Activated CD8-positive, alpha-beta memory T cell treated with anti-CD3 and anti-CD28 coated beads for 1 hour (primary cell): ENCODE measurements at places on chromosomes 6 and 20.

GRCh38 chr6:34103321-34103720, 42.6 kb downstream of the GRM4 start:
- DNase-seq, result no peak

DNA sequence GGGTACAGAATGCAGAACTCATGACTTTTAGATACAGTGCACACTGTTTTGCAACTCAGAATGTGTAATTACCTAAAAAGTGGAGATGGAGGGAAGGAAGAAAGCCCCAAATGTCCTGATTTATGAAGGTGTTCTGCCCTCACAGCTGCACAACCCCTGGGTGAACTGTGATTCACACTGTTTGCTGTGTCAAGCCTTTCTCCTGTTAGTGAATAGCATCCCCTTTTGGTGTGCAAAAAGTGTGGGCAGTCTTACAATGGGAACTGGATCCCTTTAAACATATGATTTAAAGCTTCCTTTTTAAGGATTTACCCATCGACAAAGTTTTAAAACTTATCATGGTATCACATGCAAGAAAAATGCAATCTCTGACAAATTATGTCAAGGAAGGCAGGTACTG, 633.4 kb upstream of the EPHA7 start:
- DNase-seq, result no peak

DNA sequence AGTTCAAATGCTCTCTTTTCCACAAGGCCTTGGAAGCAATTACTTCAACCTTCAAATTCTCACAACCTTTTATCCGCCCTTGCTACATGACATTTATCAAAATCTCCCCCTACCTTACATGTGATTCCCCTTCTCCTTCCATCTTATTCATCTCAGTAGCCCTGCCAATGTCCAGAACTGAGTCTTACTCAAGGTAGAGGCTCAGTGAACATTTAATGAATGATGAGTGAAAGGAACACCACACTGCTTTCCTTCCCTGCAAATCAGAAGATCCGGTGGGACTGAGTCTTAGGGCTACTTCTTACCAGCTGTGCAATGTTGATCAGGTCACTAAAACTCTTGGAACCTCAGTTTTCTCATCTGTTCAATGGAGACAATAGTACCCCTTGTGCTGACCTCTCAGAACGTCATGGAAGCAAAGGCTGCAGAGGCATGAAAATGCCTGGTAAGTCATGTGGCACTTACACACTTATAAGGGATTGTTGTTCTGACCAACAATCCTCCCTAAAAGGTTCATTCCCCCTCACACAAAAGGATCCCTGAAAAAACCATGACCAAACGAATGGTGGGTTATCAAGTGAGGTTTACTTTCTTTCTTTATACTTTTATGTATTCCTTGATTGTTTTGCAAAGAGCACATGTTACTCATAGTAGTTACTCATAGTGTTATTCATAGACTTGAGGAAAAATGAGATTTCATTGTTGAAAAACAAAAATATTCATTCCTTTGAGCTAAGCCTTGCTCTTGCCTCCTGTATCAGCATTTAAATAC, 6.5 kb downstream of the MDGA1 start:
- DNase-seq, result no peak

DNA sequence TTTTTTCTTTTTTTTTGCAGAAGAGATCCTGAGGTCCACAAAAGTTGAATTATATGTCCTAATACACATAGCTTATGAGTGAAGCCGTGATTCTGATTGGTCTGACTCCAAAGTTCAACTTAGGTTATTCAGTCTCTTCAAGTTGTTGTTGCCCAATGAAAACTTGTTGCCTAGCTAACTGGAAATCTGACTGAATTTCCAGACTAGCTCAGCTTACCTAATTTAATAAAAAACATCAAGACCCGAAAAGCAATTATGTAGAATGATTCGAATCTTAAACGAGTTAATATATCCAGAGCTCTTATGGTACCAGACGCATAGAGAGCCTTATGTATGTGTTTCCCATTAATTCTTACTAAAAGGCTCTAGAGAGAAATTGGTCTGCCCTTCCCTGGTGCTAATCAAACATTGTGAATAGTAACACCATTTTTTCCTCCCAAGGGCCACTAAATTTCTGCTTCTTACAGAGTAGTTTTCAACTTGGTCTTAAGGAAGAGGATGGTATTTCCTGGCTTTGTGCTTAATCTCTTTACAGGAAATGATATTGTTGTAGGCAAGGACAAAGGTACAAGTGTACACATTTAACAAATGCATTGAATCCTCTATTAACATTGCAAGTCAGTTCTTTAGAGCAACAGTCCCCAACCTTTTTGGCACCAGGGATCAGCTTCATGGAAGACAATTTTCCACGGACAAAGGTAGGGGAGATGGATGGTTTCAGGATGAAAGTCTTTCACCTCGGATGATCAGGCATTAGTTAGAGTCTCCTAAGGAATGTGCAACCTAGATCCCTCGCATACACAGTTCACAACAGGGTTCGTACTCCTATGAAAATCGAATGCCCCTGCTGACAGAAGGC, 107.9 kb downstream of the TSHZ2 start:
- no peak for DNase-seq

- no peak for DNase-seq
These were observed 1.4 kb upstream of the MUC21 start for GRCh38 chr6:30981942-30982772.

DNA sequence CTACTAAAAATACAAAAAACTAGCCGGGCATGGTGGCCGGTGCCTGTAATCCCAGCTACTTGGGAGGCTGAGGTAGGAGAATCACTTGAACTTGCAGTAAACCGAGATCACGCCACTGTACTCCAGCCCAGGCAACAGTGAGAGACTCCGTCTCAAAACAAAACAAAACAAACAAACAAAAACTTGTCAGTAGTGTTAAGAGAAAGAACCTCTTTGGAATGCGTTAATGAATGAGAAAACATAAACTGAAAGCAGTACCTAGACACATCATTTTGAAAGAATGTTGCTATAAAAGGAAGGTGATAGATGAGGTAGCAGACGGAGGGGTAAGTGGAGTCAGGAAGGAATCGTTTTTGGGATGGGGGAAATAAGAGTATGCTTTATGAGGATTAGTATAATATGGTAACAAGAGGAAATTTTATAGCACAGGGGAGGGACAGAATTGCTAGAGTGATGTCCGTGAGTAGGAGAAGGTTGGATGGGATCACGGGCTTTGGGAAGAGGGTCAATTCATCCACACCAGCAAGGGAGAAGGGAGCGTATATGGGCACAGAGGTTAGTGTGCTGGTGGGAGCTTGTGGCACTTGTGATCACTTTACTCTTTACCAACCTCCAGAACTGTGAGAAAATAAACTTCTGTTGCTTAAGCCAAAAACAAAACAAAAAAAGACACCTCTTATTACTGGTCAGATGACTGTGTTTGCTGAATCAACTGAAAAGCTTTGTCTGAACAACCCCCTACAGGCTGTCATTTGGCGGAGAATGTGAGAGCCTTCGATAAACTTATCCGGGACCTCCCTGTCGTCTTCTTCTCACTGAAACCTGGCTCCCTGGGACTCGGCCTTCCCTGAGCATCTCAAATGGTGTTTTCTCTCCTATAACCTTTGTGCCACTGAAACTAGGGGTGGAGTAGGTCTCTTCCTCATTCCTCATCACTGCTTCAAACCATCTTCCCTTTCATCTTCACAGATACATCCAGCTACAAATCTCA, 48.9 kb upstream of the TFAP2A start:
- DNase-seq, result no peak

GRCh38 chr20:1440024-1440423, 26.6 kb downstream of the NSFL1C start:
- no peak for DNase-seq

DNA sequence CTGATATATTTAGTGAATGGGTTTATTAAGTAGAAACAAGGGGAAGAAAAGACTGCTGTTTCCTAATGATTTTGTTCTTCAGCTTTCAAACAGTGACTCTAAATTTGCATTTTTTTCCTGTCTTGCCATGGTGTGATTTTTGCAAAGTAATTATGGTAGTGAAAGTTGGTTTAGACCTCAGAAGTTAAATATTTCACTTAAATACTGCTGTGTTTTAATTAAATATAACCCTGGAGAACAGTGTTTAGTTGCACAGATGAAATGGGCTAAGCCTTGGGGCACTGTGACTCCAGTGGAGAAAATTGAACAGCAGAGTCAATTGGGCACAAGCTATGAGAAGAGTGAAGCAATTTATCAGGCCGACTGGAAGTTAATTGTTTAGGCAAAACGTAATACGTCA, 111.1 kb upstream of the MCHR2 start:
- no peak for DNase-seq

DNA sequence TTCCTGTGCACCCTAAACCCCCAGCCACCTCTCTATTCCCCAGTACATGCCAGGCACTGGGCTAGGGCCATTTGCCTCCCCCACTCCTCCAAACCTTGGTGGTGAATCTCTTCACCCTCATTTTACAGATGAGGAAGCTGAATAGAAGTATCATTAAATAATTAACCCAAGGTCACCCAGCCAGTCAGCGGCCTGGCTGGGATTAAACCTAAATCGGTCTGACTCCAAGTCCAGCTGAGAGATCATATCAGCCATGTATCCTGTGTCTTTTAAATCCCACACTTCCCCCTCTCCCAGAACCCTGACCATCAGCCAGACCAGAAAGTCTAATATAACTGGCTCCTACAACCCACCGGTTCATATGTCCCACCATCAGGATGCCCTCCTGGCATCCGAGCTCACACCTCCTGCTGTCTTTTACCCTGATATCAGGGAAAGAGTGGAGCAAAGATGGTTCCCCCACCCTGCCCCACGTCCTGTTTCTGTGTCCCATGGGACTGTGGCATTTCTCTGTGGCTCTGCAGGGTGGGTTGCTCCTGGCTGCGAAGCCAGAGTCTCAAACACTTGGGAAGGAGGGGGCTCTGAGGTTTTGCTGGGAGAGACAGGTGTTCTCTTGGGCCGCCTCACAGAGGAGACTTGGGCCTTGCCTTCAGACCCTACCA, 145.3 kb downstream of the VEGFA start:
- no peak for DNase-seq

DNA sequence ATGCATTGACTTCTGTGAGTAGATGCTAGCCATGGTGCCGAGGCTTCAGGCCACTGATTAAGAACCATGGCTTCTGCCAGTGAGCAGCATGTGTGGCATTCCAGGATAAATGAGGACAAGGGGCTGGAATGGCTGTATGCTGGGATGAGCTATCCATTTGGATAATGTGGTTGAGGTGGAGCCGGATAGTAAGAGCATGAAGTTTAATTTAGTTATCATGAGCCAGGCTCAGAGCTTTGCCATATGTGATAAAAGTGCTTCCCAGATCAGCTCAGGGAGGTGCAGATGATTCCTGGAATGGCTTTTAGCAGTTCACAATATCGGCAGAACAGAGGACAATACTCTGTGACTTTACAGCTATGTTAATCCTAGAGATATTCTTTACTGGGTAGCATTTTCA, 34.6 kb upstream of the RNF8 start:
- DNase-seq, result no peak

GRCh38 chr20:41386502-41387427, 20.1 kb upstream of the EMILIN3 start:
- DNase-seq, result no peak
